ENCODE measurements at places on chromosomes 1 and 21.
A peak's percentile ranks its signal among the peaks of the same experiment; 100 is the strongest.

DNA sequence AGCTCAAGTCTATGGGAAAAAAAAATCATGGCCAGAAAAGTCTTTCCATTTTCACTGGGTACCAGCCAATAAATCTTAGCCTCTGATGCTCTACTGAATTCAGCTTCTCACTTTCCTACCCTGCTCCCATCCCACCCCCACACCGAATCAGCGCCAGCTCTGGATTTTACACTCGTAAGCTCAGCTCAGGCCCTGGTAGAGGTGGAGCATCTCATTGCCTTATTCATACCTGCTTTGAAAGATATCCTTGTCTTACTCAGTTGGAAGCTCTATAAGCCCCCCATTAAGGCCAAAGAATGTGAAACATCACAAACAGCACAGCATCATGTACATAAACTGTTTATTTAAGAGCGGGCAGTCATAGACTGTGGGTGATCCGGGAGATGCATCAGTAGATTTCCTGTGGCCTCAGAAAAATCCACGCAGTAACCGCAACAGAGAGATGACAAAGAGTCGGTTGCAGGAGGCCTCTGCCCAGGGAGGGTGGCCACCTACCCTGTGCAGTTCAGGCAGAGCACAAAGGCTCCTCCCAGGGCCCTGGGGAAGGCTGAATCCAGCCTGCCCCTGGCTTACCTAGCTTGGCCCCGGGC is 36.4 kb upstream of the ETS2 start:
- DNase-seq = no peak

DNA sequence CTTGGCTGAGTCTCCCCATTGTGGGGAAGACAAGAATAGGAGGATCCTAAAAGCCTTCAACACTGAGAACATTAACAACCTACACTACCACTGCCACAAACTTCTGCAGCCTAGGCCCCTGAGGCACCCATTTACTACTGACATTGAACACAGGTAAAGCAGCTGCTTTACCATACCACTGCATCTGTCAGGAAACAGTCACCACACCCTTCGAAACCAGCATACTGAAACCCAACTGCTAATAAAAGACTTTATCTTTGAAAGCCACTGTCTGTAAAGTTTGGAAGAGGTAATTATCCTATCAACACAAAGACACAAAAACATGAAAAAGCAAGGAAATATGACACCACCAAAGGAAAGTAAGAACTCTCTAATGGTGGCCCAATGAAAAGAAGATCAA is 7.4 kb downstream of the IFNAR1 start:
- DNase-seq = no peak

DNA sequence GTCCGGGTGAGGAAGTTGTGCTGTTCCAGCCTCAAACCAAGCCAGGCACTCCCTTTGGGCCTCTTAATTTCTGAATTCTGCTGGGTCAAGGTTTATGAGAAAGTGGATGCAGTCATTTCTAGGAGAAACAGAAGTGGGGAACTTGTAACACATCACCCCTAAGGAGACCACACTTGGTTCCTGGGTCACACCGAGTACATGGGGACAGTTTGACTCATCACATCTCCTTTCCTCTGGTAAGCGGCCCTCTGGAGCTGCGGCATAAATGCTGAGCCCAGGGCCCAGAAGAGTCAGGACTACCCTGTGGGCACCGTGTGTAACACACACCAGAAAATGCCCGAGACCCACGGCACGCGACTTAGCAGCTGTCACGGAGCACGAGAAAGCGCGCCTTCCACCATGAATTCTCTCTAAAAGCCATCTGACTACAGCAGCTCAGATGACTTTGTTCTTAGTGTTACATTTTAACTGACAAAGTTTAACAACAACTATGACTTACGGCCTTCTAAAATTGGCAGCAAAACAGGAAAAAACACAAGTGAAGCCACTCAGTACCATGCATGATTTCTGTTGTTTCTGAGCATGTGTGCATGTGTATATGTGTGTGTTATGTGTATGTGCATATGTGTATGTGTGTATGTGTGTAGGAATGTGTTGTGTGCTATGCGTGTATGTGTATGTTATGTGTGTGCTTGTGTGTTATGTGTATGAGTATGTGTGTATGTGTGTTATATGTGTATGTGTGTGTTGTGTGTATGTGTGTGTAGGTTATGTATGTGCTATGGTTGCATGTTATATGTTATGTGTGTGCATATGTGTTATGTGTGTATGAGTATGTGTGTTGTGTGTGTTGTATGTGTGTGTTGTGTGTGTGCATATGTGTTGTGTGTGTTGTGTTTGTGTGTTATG is 50.8 kb downstream of the TOMM20 start:
- DNase-seq = no peak

DNA sequence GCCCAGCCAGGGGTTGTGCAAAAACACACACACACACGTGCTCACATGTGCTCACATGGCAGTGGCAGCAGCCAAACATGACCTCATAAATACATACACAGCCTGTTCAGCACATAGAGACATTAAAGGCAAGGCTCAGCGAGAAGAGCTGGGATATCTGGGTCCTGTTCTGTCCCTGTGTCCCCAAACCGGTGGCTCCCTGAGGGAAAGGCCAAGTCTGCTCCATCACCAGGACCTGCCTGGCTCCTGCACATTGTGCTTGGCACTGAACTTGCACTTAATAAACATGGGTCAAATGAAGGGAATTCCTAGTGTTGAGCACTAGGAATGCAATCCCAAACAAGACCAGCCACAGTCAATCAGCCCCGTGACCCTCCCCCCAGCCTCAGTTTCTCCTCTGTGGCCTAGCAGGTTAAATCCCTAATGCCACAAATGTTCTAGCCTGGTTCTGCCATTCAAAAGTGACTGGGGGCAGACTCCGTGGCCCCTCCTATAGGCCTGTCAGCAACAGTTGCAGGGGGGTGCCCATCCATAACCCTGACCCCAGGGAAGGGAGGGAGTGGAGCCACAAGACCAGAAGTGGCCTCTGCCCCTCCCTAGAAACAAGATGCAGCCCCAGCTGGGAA is 160.9 kb upstream of the VAMP3 start:
- DNase-seq = no peak

DNA sequence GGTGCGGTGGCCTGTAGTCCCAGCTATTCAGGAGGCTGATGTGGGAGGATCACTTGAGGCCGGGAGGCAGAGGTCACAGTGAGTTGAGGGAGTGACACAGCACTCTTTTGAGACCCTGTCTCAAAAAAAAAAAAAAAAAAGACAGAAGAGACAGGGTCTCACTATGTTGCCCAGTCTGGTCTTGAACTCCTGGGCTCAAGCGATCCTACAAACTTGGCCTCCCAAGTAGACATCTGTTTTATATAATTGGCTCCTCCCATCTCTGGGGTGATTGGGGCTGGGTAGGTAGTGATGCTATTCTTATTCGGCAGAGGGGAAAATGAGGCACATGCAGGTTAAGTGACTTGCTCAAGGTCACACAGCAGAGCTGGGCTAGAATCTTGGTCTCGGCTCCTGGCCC is 23.6 kb upstream of the VPS13D start:
- DNase-seq = no peak

DNA sequence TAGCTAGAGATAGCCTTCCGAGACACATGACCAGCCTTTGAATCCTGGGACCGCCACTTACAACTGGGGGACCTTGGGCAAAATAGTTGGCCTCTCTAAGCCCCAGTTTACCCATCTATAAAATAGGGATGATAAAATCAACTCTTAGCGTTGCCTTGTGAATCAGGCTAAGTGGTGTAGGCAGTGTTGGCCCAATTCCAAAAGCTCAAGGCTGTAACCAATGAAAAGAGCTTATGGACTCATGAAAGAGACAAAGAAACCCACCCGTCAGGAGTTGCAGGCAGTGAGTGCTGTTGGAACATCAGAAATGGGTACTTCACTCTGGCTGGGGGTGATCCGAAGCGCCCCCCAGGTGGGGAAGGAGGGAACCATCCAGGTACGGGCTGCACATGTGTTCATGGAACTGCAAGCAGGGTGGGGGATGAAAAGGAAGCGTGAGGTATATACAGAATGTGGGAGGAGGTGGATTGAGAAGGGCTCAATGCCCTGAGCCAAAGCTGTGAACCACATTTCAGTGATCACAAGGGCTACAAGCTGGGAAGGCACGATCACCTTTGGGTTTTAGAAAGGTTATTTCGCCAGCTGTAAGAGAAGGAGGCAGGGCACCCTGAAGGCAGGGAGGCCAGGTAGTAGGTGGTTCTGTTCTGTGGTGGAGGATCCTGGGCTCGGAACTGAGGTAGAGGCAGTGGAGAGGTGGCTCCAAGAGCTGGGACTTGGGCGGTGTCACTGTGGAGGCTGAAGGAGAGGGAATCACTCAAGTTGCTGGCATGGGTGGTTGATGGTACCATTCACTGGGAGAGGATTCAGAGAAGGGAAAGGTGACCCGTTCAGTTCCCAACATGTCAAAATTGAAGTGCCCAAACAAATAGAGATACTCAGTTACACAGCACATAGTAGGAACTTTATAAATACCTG is 11.4 kb upstream of the KIAA1614 start:
- DNase-seq = no peak

GRCh38 chr1:221435504-221435904 is 306.4 kb downstream of the DUSP10 start:
- no peak for DNase-seq

- no peak for DNase-seq
Measured at GRCh38 chr1:184801503-184801902, 46.8 kb upstream of the EDEM3 start.

DNA sequence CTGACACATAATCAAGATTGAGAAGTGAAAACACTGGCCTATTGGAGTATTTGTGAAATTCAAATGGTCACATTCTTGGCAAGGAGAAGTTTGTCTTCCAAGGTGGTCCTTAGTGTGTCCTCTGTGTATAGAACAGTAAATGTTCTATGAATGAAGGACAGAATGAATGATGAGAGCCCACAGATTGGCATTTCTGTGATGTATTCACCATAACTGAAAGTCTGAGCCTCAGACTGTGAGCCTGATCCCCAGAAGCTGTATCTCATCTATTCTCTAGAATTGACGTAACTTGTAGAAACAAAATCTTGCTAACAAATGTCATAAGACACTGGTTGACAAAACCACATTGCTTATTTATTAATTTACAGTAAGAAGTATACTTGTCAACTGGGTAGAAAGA is 111.5 kb upstream of the ETV3 start:
- no peak for DNase-seq

GRCh38 chr1:203536575-203536974 is 42.6 kb downstream of the OPTC start:
- no peak for DNase-seq

GRCh38 chr21:37971390-37971950 is 55.2 kb upstream of the KCNJ6 start:
- DNase-seq = no peak

DNA sequence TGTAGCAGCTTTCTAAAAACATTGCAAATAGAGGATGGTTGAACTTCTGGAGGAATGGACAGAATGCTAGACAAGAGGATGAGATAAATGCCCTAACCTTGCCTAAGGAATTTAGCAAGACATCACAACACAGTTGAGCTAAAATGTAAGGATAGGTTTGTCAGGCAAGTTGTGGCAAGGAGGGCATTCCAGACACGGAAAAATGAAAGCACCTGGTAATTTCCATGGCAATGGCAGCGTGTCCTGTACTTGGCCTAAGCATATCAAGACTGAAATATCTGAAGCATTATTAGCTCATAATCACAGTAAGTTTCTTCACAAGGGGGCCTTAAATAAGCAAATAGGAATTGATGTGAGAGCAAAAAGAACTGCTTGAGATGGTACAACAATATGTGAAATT is 105.1 kb upstream of the USP25 start:
- no peak for DNase-seq

GRCh38 chr1:185271921-185272320 is 45.1 kb downstream of the IVNS1ABP start:
- no peak for DNase-seq

GRCh38 chr1:225767634-225768540 is 9.7 kb upstream of the SRP9 start:
- DNase-seq = no peak

- DNase-seq = peak; percentile 46
Measured at GRCh38 chr1:19156676-19157075, 53.4 kb downstream of the UBR4 start.

- no peak for DNase-seq
Measured at GRCh38 chr1:59123081-59123681, 173.7 kb upstream of the FGGY start.

GRCh38 chr1:179298952-179299351 is 5.4 kb downstream of the SOAT1 start:
- DNase-seq = no peak

GRCh38 chr1:150582371-150582770 is 3.0 kb upstream of the MCL1 start:
- no peak for DNase-seq

DNA sequence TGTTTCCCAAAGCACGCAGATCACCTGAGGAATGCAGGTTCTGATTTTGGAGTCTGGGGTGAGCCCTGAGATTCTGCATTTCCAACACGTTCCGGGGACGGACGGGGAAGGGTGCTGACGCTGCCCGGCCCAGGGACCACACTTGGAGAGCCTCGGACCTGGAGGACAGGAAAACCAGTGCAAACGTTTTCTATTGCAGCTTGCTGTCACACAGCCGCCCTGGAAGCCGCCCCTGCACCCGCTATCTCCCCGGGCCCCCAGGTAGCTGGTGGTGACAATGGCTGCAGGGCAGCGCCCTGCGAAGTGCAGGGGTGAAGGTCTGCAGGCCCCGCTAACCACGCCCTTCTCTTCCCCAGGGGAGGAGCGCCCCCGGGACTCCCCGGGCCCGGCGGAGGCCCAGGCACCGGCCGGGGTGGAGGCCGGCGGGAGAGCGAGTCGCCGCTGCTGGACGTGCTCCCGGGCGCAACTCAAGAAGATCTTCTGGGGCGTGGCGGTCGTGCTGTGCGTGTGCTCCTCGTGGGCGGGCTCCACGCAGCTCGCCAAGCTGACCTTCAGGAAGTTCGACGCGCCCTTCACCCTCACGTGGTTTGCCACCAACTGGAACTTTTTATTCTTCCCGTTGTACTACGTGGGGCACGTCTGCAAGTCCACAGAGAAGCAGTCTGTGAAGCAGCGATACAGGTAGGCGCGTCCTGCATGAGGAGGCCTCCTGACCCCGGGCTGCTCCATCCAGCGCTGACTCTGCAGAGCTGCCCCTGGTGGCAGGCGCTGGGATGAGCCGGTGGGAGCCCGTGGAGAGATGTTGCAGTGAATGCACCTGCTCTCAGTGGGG is 142.0 kb upstream of the COA6 start:
- DNase-seq = no peak

GRCh38 chr1:106659490-106660244 is 396.8 kb upstream of the PRMT6 start:
- DNase-seq = no peak

DNA sequence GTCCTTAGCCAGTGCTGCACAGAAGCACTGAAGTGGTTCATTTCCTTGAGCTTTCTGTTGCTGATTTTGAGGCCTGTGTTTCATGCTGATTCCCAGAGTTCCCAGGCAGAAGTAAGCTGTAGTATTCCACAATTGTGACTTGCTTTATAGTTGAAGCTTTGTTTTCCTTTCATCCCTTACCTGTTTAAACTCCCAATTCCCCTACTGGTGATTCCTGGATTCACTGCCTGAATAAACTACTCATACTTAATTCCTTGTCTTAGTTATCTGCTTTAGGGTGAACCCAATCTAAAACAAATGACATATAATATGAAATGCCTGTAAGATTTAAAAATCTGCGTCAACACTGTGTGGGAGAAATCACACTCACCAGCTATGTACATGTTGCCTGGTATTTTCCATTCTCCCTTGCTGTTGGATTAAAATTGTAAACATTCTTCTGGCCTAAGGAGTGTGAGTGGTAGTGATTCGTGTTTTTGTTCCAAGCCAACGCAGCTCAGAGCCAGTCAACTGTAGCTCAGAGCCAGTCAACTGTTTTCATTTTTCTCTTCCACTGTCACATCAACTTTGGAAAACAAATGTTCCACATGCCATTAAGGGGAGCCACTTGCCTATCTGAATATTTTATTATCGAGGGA is 879.4 kb downstream of the MRPL39 start:
- no peak for DNase-seq

GRCh38 chr21:31656199-31657095 is 3.0 kb upstream of the SOD1 start:
- no peak for DNase-seq

Measured in urinary bladder (tissue), 4 donors.